Vagina (tissue), 2 donors: ENCODE measurements at places on chromosomes 4 and X. TPM values are rescaled to one million over a fixed set of nuclear protein-coding genes. Genes with fewer than 3 reads are reported as not detected.

DNA sequence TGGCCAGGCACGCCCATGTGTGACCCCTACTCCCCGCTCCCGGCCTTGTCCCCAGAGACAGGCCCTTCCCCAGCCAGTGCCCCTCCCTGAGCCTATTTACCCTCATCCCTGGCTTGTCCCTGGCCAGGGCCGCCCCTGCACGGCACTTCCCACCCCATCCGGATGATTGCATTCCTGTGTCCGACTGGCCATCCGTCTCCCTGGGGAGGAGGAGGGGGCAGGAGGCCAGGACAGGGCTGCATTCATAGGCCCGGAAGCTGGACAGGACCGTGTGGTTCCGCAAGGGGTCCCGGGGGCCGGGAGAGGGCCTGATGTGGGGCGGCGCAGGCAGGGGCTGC, 22.8 kb downstream of the CTBP1 start:
- no peak for DNase-seq
- H3K27me3 ChIP-seq: no peaks in the 10 kb centered on the region
- H3K4me3 ChIP-seq: no peak overlapping the region
- H3K4me1 ChIP-seq: peaks cover 31% of the 10 kb centered on the region
- peaks cover 69% of the 10 kb centered on the region for H3K36me3 ChIP-seq

DNA sequence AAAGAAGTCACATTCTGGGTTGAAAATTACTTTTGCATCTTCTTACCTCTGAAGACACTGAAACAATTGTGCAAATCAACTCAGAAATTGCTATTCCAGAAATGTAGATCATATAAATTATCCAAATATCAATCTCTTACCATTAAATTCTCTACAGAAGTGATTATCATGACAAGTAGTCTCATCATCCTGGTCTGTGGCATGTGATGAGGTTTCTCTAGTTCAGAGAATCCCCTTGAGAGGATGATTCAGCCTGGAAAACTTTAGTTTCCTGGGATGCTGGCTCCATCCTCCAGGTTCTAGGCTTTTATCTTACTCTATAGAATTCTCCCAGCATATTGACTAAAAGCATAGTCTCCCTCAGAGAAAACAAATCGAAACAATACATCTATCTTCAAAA, 76.2 kb upstream of the S100G start:
- H3K27ac ChIP-seq: no peak overlapping the region
- no peaks in the 10 kb centered on the region for H3K27me3 ChIP-seq
- H3K4me3 ChIP-seq: no peak overlapping the region
- no peaks in the 10 kb centered on the region for H3K4me1 ChIP-seq
- no peaks in the 10 kb centered on the region for H3K36me3 ChIP-seq

DNA sequence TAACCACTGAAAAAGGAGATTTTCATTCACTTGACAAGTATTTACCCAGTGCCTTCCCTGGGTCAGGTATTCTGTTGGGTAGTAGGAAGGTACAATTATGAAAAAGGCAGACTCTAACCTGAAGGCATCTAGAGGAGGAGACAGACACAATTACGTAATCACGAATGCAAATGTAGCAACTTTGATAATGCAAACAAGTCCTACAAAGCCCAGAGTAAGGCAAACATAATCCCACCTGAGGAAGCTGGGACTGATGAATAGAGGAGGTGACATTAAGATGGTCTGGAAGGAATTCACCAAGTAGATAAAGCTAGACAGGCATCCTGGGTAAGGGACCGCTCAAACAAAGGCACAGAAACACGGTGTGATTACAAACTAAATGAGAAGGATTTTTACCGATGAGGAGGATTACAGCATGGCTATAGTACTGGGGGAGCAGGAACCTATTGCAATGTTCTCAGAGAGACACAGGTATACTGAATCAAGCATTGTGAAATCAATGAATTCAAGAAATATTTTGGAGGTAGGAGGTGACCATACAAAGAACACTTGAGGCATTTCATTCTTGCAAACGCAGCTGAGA, 37.1 kb downstream of the TMEM150C start:
- no peak overlapping the region for H3K27ac ChIP-seq
- H3K4me3 ChIP-seq: no peak overlapping the region
- no peak for DNase-seq
- no peaks in the 10 kb centered on the region for H3K4me1 ChIP-seq
- H3K36me3 ChIP-seq: no peaks in the 10 kb centered on the region

GRCh38 chrX:2391869-2392606, 108.7 kb downstream of the DHRSX start:
- H3K27me3 ChIP-seq: no peaks in the 10 kb centered on the region
- no peaks in the 10 kb centered on the region for H3K36me3 ChIP-seq
- DNase-seq: no peak
- no peak overlapping the region for H3K4me3 ChIP-seq

DNA sequence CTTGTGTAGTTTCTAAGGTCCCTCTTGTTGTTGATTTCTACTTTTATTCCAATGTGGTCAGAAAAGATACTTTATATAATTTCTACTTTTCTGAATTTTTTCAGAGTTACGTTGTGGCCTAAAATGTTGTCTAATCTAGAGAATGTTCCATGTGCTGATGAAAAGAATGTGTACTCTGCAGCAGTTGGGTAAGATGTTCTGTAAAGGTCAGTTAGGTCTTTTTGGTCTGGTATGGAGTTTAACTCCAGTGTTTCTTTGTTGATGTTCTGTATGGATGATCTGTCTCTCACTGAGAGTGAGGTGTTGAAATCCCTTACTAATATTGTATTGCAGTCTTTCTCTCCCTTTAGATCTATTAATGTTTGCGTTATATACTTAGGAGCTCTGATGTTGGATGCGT, 37.0 kb upstream of the GPRIN3 start:
- no peak for DNase-seq
- H3K27me3 ChIP-seq: no peaks in the 10 kb centered on the region
- H3K4me1 ChIP-seq: no peaks in the 10 kb centered on the region
- no peak overlapping the region for H3K4me3 ChIP-seq
- no peak overlapping the region for H3K27ac ChIP-seq
- no peaks in the 10 kb centered on the region for H3K36me3 ChIP-seq

- H3K4me1 ChIP-seq: no peaks in the 10 kb centered on the region
- H3K27me3 ChIP-seq: no peaks in the 10 kb centered on the region
- DNase-seq: no peak
Observed at GRCh38 chr4:117784266-117784665, 250.0 kb upstream of the NDST3 start.

DNA sequence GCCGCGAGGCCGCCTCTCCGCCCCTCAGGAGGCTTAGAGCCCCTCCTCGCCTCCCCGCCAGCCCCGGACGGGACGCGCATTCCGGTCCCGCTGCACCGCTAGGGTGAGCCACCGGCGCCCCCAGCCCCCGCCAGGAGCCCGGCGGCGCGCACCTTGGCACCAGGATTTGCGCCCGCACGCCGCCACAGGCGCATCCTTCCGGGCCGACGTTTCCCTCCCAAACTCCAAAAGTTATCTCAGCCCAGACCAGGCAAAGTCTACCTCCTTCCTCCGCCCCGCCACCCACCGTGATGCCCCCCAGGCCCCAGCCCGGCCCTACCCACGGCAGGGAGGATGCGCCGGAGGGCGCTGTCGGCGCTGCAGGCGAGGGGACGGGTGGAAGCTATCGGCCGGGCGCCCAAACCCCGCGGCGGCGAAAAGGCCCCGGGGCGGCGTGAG, 538 bp downstream of the SCML2 start:
- peak overlapping the region; percentile 54 for H3K4me3 ChIP-seq
- no peak overlapping the region for H3K27ac ChIP-seq
- H3K36me3 ChIP-seq: no peaks in the 10 kb centered on the region
- no peaks in the 10 kb centered on the region for H3K27me3 ChIP-seq
- DNase-seq: no peak

GRCh38 chrX:25807022-25807421, 331.1 kb upstream of the MAGEB18 start:
- H3K4me3 ChIP-seq: no peak overlapping the region
- no peak overlapping the region for H3K27ac ChIP-seq
- no peaks in the 10 kb centered on the region for H3K36me3 ChIP-seq
- no peaks in the 10 kb centered on the region for H3K27me3 ChIP-seq
- DNase-seq: no peak

GRCh38 chr4:160286051-160286450, 1183.2 kb downstream of the RAPGEF2 start:
- DNase-seq: no peak
- H3K27ac ChIP-seq: no peak overlapping the region
- no peaks in the 10 kb centered on the region for H3K4me1 ChIP-seq
- H3K27me3 ChIP-seq: no peaks in the 10 kb centered on the region

DNA sequence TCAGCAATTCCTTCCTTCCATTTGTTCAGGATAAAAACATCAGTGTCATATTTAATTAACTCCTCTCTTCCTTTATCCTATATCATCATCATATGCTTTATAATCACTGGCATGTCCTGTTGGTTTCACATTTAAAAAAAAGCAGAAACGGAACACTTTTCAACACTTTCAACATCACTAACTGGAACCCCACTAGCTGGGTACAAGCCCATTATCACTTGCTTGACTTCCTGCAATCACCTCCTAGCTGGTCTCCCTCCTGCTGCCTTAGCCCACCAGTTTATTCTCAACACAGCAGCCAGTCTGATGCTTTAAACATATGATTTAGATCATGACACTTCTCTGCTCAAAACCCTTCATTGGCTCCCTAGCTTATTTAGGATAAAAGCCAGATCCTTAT, 116.4 kb upstream of the LSM6 start:
- DNase-seq: no peak
- H3K36me3 ChIP-seq: no peaks in the 10 kb centered on the region
- no peaks in the 10 kb centered on the region for H3K4me1 ChIP-seq
- no peaks in the 10 kb centered on the region for H3K27me3 ChIP-seq
- no peak overlapping the region for H3K4me3 ChIP-seq

- no peak overlapping the region for H3K27ac ChIP-seq
- H3K4me1 ChIP-seq: no peaks in the 10 kb centered on the region
- H3K4me3 ChIP-seq: no peak overlapping the region
Observed at GRCh38 chrX:78838709-78839108, 91.2 kb downstream of the LPAR4 start.

GRCh38 chr4:74237425-74237966, 70.8 kb upstream of the EPGN start:
- DNase-seq: no peak
- no peak overlapping the region for H3K27ac ChIP-seq
- no peaks in the 10 kb centered on the region for H3K4me1 ChIP-seq
- no peaks in the 10 kb centered on the region for H3K27me3 ChIP-seq
- no peak overlapping the region for H3K4me3 ChIP-seq
- H3K36me3 ChIP-seq: no peaks in the 10 kb centered on the region

GRCh38 chr4:138138774-138139173, 103.4 kb downstream of the SLC7A11 start:
- no peak overlapping the region for H3K4me3 ChIP-seq
- no peaks in the 10 kb centered on the region for H3K36me3 ChIP-seq
- no peak for DNase-seq
- H3K27ac ChIP-seq: no peak overlapping the region

- no peaks in the 10 kb centered on the region for H3K27me3 ChIP-seq
- peaks cover 12% of the 10 kb centered on the region for H3K4me1 ChIP-seq
Observed at GRCh38 chr4:69750346-69750745, 10.1 kb downstream of the SULT1B1 start.

- no peak overlapping the region for H3K4me3 ChIP-seq
- no peaks in the 10 kb centered on the region for H3K4me1 ChIP-seq
- no peak for DNase-seq
- H3K27ac ChIP-seq: peak overlapping the region; percentile 2
Observed at GRCh38 chr4:95190751-95191436, 357.9 kb downstream of the UNC5C start.

GRCh38 chr4:89289312-89289711, 18.3 kb downstream of the GPRIN3 start:
- no peak overlapping the region for H3K4me3 ChIP-seq
- no peaks in the 10 kb centered on the region for H3K36me3 ChIP-seq
- no peak overlapping the region for H3K27ac ChIP-seq
- no peaks in the 10 kb centered on the region for H3K27me3 ChIP-seq

GRCh38 chr4:7744142-7744804, 195.4 kb downstream of the AFAP1 start:
- no peaks in the 10 kb centered on the region for H3K27me3 ChIP-seq
- no peaks in the 10 kb centered on the region for H3K4me1 ChIP-seq
- no peak for DNase-seq
- H3K27ac ChIP-seq: no peak overlapping the region

GRCh38 chrX:69139516-69139915, 25.7 kb downstream of the PJA1 start:
- no peak overlapping the region for H3K27ac ChIP-seq
- H3K4me3 ChIP-seq: no peak overlapping the region
- no peaks in the 10 kb centered on the region for H3K27me3 ChIP-seq
- H3K36me3 ChIP-seq: no peaks in the 10 kb centered on the region

DNA sequence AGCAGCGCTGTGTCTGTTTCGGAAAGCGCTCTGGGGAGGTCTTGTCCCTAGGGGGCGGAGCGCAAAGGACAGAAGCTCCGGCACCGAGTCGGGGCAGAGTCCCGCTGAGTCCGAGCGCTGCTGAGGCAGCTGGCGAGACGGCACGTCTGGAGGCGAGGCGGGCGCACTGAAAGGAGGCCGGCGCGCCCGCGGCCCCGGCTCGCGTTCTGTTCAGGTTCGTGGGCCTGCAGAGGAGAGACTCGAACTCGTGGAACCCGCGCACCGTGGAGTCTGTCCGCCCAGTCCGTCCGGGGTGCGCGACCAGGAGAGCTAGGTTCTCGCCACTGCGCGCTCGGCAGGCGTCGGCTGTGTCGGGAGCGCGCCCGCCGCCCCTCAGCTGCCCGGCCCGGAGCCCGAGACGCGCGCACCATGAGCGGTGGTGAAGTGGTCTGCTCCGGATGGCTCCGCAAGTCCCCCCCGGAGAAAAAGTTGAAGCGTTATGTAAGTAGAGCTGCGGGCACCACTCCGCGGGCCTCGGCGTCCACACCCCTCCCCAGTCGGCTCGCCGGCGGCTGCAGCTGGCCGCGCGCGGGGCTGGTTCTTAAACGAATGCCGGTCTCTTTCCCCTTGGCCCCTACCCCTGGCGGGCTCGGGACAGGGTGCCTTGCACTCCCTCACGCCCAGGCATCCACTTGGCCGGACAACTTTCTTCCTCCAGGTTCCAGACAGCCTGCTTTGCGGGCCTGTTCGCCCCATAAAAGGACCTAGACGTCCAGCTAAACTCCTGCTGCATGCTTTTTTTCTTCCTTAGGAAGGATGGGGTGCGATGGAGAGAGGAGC, at the start of gene GAB1:
Gene GAB1 (plus strand): TSS at position 96 of the 819 bp plus-strand sequence. CDS start 313 bp downstream, at position 409.
- H3K36me3 ChIP-seq: no peaks in the 10 kb centered on the region
- peaks cover 35% of the 10 kb centered on the region for H3K4me1 ChIP-seq
- no peak for DNase-seq
- H3K27ac ChIP-seq: peak within 1 kb of the TSS; percentile 94
- H3K4me3 ChIP-seq: peak within 1 kb of the TSS; percentile 83

- no peaks in the 10 kb centered on the region for H3K4me1 ChIP-seq
- no peaks in the 10 kb centered on the region for H3K36me3 ChIP-seq
- no peak for DNase-seq
- no peak overlapping the region for H3K4me3 ChIP-seq
- no peak overlapping the region for H3K27ac ChIP-seq
Observed at GRCh38 chr4:146398404-146398803, 123.3 kb downstream of the SLC10A7 start.

GRCh38 chrX:27057883-27058282, 405.3 kb downstream of the PPP4R3C start:
- H3K4me1 ChIP-seq: no peaks in the 10 kb centered on the region
- no peaks in the 10 kb centered on the region for H3K27me3 ChIP-seq
- no peak overlapping the region for H3K4me3 ChIP-seq
- H3K36me3 ChIP-seq: no peaks in the 10 kb centered on the region
- no peak overlapping the region for H3K27ac ChIP-seq

Gene EBP
- 55.2 TPM for total RNA-seq

Gene GPR82
- not detected for total RNA-seq

Gene PNMA6F
- total RNA-seq: not detected

Gene SPANXN3
- not detected for total RNA-seq

Gene HSFX4
- not detected for total RNA-seq

Gene SORCS2
- total RNA-seq: 5.4 TPM

Gene FBXL5
- 103 TPM for total RNA-seq

Gene ADH1A
- not detected for total RNA-seq

Gene F8A2
- not detected for total RNA-seq

Gene CENPE
- total RNA-seq: 2.2 TPM

Gene SCML1
- total RNA-seq: 11.8 TPM

Gene DCAF8L2
- total RNA-seq: not detected

Gene MGARP
- total RNA-seq: 2.2 TPM

Gene SH3D19
- total RNA-seq: 86.4 TPM

Gene CFAP47
- total RNA-seq: not detected

Gene CENPVL2
- total RNA-seq: not detected
